Activated B cell treated with CpG ODN at 0.5 μM for 24 hours (primary cell): ENCODE measurements at places on chromosomes 5 and 9. TPM values are rescaled to one million over a fixed set of nuclear protein-coding genes. Genes with fewer than 3 reads are reported as not detected.

DNA sequence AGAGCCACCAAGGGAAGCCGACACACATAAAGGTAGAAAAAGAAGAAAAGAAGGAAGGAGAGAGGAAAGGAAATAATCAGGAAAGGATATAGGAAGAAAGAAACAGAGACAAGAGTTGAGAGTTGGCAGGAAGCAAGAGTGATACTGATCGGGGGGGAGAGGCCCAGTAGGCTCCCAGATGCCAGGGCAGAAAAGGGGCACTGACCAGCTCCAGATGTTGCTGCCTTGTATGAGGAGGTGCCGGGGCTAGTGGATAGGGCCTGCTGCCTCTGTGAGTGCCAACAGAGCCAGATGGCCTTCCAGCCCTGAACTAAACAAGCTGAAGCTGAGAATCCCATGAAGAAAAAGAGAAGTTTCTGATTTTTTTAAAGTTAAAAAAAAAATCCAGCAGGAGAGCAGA, 82.0 kb upstream of the TRIM32 start:
- no peak for DNase-seq

- no peak for DNase-seq
Observed at GRCh38 chr5:137668637-137669036, 67.3 kb downstream of the KLHL3 start.

DNA sequence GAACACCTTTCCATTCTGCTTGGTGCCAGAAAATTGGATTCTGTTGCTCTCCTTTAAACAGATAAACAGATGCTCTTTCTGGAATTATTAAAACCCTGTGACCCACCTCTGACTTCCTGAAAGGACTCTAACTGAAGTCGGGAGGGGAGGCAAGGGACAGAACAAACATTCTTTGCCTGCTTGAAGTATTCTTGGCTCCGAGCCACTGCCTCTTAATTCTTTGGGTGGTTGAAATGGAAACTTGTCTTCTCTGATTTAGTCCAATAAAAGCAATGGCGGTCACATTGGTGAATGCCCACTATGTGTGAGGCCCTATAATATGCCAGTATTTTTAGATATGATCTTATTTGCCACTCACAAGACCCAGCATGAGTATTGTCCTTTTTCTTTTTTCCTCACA, 236.8 kb downstream of the SLIT3 start:
- DNase-seq = no peak

GRCh38 chr9:100084128-100084453, 14.7 kb downstream of the ERP44 start:
- no peak for DNase-seq

GRCh38 chr9:96512240-96512639, 62.3 kb downstream of the HABP4 start:
- DNase-seq = no peak

DNA sequence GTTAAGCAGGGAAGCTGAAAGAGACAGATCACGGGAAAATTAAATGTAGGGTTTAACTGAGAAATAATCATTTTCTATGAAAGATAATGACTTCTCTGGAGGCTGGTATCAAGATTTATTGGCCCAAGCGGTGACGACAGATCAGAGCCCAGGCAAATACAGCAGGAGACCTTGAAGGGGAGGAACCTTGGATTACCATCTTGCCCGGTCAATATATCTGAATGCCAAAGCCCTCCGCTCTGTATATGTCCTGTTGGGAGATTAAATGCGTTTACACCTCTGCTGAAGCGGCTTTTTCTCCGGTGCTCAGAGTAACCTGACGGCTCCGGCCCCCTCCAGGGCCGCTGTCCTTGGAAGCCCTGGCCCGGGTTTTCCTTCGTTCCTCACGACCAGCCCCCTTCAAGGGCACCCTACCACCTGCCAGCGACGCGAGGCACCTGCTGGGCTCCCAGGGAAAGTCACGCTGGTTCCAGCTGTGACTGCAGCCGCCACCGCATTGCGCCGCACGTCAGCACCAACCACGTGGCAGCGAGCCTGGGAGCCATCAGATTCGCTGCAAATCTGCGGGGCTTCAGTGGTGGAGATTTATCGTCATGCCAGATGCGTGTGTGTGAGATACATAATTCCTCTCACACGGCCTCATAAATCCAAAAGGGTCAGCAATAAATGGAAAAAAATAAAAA, 4.4 kb upstream of the QSOX2 start:
- no peak for DNase-seq

DNA sequence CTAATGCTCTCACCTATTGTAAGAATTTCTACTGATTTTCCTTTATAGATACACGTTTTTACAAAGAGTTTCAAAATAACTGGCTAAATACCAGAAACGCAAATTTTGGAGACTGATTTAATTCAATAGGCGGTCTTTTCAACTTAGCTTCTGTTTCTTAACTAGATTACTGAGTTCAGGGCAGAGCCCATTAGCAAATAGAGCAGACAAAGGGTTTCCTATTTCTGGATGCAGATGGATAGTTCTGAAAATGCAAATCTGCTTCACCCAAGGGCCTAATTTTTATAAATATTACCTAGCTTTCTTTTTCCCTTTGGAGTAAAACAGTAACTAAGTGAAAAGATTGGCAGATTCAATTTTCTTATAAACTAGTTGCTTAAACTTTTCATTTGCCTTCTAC, 13.6 kb upstream of the KIAA1958 start:
- DNase-seq = no peak

DNA sequence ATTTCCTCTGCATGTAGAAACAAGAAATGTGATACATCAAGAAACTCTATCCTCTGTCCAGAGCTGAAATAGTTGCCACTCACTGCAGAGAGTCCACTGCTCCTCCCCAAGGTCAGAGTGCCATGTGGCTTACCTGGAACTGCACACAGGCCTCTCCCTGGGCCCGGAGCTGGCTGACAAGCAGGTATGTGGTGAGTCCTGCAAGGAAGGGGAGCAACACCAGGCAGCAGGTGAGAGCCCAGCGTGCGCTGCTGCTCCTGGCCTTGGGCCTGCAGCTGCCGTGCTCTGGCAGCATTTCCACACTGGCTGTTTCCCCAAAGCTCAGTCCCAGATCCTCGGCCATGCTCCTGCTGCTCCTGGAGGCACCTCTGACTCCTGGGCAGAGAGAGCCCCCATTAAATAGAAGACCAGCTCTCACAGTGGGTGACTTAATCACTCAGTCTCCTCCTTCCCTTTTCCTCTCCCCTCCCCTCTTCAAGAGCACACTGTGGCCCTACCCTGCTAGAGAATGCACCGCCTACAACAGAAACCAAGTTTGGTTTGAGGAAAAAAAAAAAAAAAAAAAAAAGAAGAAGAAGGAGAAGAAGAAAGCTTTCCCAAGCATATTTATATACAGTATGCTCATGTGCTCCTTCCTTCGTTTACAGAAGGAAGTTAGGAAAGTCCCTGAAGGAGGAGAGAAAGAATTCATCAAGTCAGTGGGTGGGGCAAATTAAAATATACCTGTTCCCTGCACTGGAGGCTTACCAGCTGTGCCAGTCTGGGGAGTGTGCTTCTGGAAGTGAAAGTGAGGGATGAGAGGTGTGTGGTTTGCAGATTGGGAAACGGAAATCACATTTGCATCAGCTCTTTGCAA, at the start of gene TNFSF15:
TNFSF15 (minus strand) TSS at position 370 of the 856 bp plus-strand sequence; CDS start at position 343, 27 bp downstream.
- no peak for DNase-seq

The TOR1B gene
- total RNA-seq = 11.8 and 15.3 TPM in 2 replicates

GRCh38 chr5:112586596-112587062, 151.1 kb upstream of the APC start:
- DNase-seq = peak; percentile 52

GRCh38 chr5:170327829-170328228, 30.3 kb upstream of the LCP2 start:
- DNase-seq = no peak

DNA sequence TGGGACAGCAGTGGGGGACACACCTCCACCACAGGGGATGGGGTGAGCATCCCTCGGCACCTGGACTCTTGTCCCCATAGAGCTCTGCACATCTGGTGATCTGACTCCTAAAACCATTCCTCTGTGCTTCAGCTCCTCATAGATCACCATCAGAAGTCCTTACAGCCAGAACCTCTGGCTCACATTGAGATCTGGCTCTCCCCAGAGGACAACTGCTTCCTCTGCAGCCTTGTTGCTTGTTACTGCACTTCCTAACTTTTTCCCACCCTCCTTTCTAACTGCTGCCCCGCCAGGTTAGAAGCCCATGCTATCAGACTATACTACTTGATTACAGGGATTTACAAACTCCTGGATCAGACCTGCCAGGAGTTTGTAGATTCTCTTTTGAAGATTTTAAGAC, 64.5 kb downstream of the ARSB start:
- DNase-seq = no peak

The C9orf50 gene
- not detected in 2 replicates for total RNA-seq

DNA sequence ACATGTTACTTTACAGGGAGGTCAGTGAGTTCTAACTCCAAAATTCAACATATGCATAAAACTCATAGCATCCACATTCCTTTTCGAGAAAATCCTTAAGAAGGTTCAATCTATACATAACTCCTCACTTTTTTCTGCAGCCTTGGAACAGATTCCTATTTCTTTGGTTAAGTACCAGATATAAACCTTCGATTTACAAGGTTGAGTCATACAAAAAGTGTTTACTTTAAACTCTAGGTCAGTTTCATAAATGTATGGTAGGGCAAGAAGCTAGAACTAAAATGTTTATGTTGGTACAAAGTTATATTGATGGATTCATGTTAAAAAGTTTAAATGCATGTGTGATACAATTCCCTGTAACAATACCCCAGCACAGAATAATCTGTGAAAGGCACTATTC, 19.4 kb downstream of the CDKN2AIPNL start:
- no peak for DNase-seq

The PCDHB9 gene
- 0.27 and 0.29 TPM in 2 replicates for total RNA-seq

The FGF18 gene
- total RNA-seq = 0.15 TPM in 1 of 2 replicates, not detected in the other

- no peak for DNase-seq
Observed at GRCh38 chr5:83724935-83725334, 4.3 kb upstream of the HAPLN1 start.

DNA sequence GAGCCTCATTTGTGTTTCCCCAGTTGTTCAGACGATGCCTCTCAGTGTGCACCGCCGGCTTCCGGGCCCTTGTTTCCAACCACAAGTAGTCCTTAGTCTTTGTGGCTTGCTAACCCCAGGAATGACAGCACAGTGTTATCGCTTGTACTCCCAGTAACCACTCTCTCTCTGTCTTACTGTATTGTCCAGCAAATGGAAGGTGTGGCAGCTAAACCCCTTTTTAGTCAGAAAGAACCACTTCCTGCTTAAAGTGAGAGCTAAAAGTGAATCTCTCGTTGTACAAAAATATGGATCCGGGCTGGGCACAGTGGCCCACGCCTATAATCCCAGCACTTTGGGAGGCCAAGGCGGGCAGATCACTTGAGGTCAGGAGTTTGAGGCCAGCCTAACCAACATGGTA, 61.3 kb downstream of the ENC1 start:
- DNase-seq = no peak

GRCh38 chr5:17132444-17133083, 84.9 kb upstream of the BASP1 start:
- DNase-seq = no peak

GRCh38 chr5:151680944-151681427, 5.7 kb downstream of the SPARC start:
- DNase-seq = no peak

The HAVCR2 gene
- total RNA-seq = 0.64 and 0.84 TPM in 2 replicates

The TLX3 gene
- not detected in 2 replicates for total RNA-seq

The ADRB2 gene
- 3.2 TPM in 2 replicates for total RNA-seq

- no peak for DNase-seq
Observed at GRCh38 chr9:14007190-14007769, 306.7 kb downstream of the NFIB start.

The TEK gene
- total RNA-seq = not detected in 2 replicates

DNA sequence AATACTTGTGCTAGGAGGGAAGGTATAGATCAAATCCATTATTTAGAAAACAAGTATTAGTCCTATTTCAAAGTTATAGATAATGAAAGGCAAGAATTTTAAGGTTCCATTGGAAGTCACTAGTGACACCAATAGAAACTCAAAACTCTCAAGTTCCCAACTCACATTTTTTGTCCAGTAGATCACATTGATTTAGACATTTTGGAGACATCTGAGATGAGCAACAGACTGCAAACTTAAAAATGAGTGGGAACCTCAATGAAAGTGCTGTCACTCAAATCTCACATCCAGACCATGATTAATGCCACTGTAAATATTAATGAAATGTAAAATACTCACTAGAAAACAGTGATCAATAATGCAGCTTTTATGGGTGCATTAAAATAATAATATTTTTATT, 405.0 kb downstream of the ENC1 start:
- no peak for DNase-seq

- no peak for DNase-seq
Observed at GRCh38 chr5:138712324-138712723, 40.9 kb upstream of the CTNNA1 start.

GRCh38 chr9:95305770-95306492, 11.6 kb downstream of the FANCC start:
- DNase-seq = no peak

DNA sequence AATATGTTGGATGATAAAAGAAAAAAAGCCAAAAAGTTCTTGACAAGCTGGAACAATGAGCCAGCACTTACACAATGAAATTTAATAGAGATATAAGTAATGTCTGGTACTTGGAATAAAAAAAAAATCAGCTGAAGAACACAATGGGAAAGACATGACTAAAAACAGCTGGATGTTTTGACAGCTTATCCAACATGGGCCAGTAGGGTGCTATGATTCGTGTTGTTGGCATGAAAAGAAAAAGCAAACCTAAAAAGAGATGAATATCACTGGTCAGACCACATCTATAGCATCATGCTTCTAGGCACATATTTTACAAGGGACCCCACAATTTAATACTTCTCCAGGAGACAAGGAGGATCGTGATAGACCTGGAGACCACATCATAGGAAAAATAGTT, 175.3 kb downstream of the ARL15 start:
- no peak for DNase-seq

- no peak for DNase-seq
Observed at GRCh38 chr5:38208782-38209378, 49.5 kb upstream of the EGFLAM start.

- DNase-seq = no peak
Observed at GRCh38 chr9:133974631-133975341, 17.3 kb downstream of the VAV2 start.

The NTRK2 gene
- 0.07 and 0.10 TPM in 2 replicates for total RNA-seq

The ARID3C gene
- not detected in 2 replicates for total RNA-seq
